ENCODE measurements at places on chromosomes 13 and 19.

- no peak for DNase-seq
These were observed 36.1 kb downstream of the ZNF787 start for GRCh38 chr19:56084835-56085536.

DNA sequence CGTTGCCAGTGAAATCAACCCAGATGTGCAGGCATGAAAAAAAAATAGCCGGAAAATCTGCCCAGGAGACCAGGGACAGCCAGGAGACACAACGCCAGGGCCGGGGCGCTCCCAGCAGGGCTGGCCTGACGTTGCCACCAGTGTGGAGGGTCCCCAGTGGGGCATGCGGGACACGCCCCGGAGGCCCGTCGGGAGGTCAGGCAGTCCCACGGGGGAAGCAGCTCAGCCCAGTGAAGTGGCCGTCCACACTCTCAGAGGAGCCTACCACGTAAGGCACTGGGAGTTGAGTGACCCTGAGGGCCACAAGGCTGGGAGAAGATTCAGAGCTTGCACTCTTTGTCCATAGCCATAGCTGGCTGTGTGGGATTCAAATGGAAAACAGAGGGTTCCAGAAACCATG is 53.2 kb upstream of the GAS6 start:
- DNase-seq: no peak

GRCh38 chr13:79490824-79491223 is 9.9 kb downstream of the NDFIP2 start:
- no peak for DNase-seq

- no peak for DNase-seq
These were observed 350.6 kb downstream of the ZNF536 start for GRCh38 chr19:30722761-30723160.

GRCh38 chr13:83215627-83216026 is 666.6 kb downstream of the SLITRK1 start:
- DNase-seq: no peak

Measured in T47D (cell line).